ENCODE measurements at places on chromosomes 16 and 17.

DNA sequence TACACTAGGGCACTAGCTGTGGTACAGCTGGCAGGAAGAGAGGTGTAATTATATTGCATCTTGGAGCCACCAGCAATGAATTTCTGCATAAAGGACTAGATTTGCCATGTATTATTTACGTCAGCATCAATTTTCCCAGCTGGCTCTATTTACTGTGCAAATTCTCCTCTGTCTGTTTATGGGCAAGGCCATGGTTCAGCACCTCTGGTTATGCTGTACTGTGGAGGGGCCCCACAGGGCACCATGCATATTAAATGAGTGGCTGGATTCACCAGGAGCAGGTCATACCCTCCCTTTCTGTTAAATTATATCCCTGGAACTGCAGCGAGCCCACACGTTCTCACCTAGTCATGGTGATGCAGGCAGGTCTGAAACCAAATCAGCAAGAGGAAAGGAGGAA, 19.8 kb downstream of the RAD51D start:
- DNase-seq: no peak

DNA sequence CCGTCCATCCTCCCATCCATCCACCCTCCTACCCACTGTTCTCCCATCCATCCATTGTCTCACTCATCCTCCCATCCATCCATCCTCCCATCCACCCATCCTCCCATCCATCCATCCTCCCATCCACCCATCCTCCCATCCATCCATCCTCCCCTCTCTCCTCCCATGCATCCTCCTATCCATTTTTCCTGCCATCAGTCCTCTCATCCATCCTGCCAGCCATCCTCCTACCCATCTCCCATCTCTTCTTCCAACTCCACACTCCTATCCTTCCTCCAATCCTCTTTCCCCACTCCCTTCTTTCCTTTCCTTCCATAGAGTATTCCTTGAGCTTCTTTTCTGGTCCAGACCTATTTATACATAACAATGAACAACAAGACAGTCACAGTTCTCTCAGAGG, 12.1 kb downstream of the DRC7 start:
- DNase-seq: no peak

DNA sequence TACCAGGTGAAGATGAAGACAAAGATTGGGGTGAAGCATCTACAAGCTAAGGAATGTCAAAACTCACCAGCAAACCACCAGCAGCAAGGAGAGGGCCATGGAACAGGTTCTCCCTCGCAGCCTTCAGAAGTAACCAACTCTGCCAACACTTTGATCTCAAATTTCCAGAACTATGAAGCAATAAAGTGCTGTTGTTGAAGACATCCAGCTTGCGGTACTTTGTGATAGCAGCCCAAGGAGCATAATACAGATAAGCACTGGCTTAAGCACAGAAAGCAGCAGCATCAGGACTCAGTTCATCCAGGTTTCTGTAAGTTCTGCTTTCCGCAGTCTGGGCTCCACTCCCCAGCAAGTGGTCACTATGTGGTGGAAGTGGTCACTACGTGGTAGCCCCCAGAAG, 16.0 kb upstream of the CDRT4 start:
- DNase-seq: no peak

- no peak for DNase-seq
These were observed 1141.1 kb downstream of the CDH11 start for GRCh38 chr16:63980763-63981162.

- no peak for DNase-seq
These were observed 345.2 kb upstream of the TBX2 start for GRCh38 chr17:61054436-61054835.

GRCh38 chr17:32240750-32241149, 24.9 kb upstream of the RHBDL3 start:
- DNase-seq: peak; percentile 29

DNA sequence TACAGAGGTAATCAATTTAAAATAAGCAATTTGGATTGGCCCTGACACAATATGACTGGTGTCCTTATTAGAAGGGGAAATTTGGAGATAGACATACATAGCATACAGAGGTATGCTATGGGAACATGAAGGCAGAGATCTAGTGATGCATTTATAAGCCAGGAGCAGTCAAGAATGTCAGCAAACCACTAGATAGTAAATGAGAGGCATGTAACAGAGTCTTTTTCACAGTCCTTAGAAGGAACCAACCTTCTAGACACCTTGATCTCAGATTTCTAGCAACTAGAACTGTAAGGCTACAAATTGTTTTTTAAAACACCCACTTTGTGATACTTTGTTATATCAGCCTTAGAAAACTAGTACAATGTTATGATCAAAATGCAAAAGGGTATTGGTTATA, 54.3 kb upstream of the CA10 start:
- no peak for DNase-seq

DNA sequence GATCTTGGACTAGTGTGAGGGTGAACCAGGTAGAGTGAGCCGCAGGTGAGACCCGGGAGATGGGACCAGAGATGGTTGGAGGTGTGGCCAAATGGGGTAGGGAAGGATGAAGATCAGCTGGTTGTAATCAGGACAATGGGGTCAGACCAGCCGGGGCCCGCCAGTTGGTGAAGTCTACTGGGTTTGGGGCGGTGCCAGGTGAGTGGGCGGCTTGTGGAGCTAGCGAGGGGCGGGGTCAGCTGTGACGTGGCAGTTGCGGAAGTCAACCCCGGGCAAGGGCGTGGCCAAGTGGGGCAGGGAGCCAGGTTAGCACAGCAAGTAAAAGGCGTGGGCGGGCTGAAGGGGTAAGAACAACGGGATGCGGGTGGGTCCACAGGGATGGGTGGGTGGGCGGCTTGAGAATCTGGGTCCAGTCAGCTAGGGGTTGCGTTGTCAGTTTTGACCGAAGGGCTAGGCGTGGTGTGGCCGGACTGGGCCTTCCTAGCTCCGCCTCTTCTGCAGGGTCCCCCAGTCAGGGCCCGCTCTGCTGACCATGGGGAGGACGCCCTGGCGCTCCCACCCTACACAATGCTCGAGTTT, 25.5 kb upstream of the ALKBH5 start:
- DNase-seq: peak; percentile 86
